ENCODE measurements at places on chromosomes 2 and 18. TPM values are rescaled to one million over a fixed set of nuclear protein-coding genes. Genes with fewer than 3 reads are reported as not detected.

Gene SPATA3
- total RNA-seq = not detected

GRCh38 chr2:158575051-158575635 lies 118.4 kb downstream of the PKP4 start:
- no peak overlapping the region for H3K27ac ChIP-seq
- peaks cover 14% of the 10 kb centered on the region for H3K4me1 ChIP-seq
- H3K27me3 ChIP-seq = no peaks in the 10 kb centered on the region
- no peak for DNase-seq
- H3K36me3 ChIP-seq = peaks cover 9% of the 10 kb centered on the region

Gene NDUFS1
- 178 TPM for total RNA-seq

Gene UGT1A8
- total RNA-seq = not detected

- no peak overlapping the region for H3K4me3 ChIP-seq
- peak; percentile 60 for DNase-seq
- H3K4me1 ChIP-seq = peaks cover 32% of the 10 kb centered on the region
- peaks cover 5% of the 10 kb centered on the region for H3K36me3 ChIP-seq
- H3K27ac ChIP-seq = peak overlapping the region; percentile 52
These were observed 21.0 kb upstream of the MCFD2 start for GRCh38 chr2:46936566-46936965.

DNA sequence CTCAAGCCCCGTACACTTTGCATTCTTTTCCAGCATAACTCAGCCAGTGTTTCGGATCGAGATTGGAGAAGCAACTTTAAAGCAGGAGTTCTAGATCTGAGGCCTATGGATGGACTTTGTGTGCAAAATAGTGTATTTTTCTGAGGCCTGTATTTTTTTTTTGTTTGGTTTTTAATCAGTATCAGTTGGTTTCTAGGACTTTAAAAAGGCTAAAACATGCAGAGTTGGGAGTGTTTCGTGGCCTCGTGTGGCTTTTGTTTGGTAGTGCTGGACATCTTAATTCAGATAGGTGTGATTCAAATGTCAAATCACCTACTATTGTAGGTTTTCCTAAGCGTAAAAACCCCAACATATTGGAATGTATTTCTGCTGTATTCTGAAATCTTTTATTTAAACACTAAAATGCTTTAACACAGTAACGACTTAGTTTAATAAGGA lies 282 bp upstream of the PUS10 start:
- H3K36me3 ChIP-seq = peaks cover 22% of the 10 kb centered on the region
- H3K4me1 ChIP-seq = no peaks in the 10 kb centered on the region
- peak overlapping the region; percentile 19 for H3K27ac ChIP-seq
- H3K27me3 ChIP-seq = no peaks in the 10 kb centered on the region

GRCh38 chr2:241219030-241219382 lies 30.5 kb downstream of the ANO7 start:
- peaks cover 23% of the 10 kb centered on the region for H3K36me3 ChIP-seq
- no peak for DNase-seq
- H3K4me3 ChIP-seq = peak overlapping the region; percentile 47
- no peak overlapping the region for H3K27ac ChIP-seq

- H3K27me3 ChIP-seq = no peaks in the 10 kb centered on the region
- no peak overlapping the region for H3K27ac ChIP-seq
- no peak overlapping the region for H3K4me3 ChIP-seq
- H3K4me1 ChIP-seq = no peaks in the 10 kb centered on the region
- DNase-seq = no peak
These were observed 158.7 kb upstream of the NCKAP5 start for GRCh38 chr2:133726973-133727372.

DNA sequence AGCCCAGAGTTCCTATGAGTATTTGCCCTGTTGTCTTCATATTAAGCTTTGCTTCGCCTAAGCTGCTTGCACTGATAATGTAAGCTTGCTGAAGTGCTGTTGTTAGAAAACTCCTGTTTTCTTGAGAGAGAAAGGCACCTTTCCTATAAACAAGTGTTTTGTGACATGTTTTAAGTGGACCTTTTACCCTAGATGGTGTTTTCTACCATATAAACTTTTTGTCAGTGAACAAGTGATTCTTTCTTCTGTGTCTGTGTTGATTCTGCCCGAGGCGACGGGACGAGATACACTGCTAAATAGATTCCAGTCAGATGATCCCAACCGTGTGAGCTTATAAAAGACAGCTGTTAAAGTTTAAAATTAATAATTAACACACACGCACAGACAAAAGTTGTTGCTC lies 24.1 kb downstream of the CABLES1 start:
- H3K4me3 ChIP-seq = no peak overlapping the region
- no peaks in the 10 kb centered on the region for H3K36me3 ChIP-seq

GRCh38 chr2:112085916-112086669 lies 31.0 kb downstream of the TMEM87B start:
- H3K27ac ChIP-seq = no peak overlapping the region
- H3K4me3 ChIP-seq = no peak overlapping the region
- H3K4me1 ChIP-seq = no peaks in the 10 kb centered on the region
- no peak for DNase-seq
- no peaks in the 10 kb centered on the region for H3K27me3 ChIP-seq

- peaks cover 32% of the 10 kb centered on the region for H3K4me1 ChIP-seq
- no peak overlapping the region for H3K27ac ChIP-seq
- H3K36me3 ChIP-seq = peaks cover 4% of the 10 kb centered on the region
- H3K4me3 ChIP-seq = peak overlapping the region; percentile 74
- no peak for DNase-seq
- no peaks in the 10 kb centered on the region for H3K27me3 ChIP-seq
These were observed 914 bp downstream of the STEAP3 start for GRCh38 chr2:119224391-119225104.

DNA sequence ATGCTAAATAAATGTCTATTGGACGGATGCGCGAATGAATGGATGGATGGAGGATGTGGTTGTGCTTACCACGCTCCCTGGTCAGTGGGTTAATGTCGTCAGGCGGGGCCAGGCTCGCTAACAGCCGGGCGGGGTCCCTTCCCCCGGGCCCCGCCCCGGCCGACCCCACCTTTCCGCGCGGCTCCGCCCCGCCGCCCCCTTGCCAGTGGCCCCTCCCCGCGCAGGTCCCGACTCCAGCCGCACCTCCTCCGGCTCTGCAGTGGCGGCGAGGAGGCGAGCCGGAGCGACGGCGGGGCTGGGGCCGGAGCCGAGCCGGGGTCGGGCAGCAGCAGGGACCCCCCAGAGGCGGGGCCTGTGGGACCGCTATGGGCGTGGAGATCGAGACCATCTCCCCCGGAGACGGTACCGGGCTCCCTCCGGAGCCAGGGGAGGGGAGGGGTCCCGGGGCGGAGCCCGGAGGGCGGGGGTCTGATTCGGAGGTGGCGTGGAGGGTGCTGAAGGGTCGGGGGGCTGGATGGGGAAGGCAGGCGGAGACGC lies at the start of gene FKBP1B:
Gene FKBP1B, plus strand, starts transcription at position 257 of the 537 bp plus-strand sequence. Its CDS starts 109 bp downstream, at position 366.
- H3K4me3 ChIP-seq = peak within 1 kb of the TSS; percentile 56
- H3K27ac ChIP-seq = no peak within 1 kb of the TSS
- no peaks in the 10 kb centered on the region for H3K27me3 ChIP-seq
- peaks cover 24% of the 10 kb centered on the region for H3K4me1 ChIP-seq
- no peaks in the 10 kb centered on the region for H3K36me3 ChIP-seq

DNA sequence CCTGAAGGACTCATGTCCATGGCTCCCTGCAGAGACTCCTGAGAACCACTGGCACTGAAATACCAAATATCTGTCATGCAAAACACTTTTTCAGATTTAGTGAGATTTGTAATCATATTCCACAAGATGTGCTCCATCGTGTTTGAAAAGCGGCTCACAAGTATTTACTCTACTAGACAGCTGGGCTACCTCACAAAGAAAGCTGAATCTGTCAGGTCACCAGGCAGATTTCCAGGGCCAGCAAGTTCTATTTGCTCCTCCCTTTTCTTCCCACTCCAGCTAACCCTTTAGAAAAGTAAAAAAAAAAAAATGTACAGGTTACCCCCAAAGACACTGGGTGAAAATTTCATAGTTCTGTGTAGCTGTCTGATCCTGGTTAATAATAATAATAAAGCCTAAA lies 22.9 kb downstream of the WIPF1 start:
- no peaks in the 10 kb centered on the region for H3K27me3 ChIP-seq
- no peak for DNase-seq
- H3K4me1 ChIP-seq = peaks cover 3% of the 10 kb centered on the region
- no peak overlapping the region for H3K4me3 ChIP-seq
- no peak overlapping the region for H3K27ac ChIP-seq

Gene EPAS1
- 13.1 TPM for total RNA-seq

DNA sequence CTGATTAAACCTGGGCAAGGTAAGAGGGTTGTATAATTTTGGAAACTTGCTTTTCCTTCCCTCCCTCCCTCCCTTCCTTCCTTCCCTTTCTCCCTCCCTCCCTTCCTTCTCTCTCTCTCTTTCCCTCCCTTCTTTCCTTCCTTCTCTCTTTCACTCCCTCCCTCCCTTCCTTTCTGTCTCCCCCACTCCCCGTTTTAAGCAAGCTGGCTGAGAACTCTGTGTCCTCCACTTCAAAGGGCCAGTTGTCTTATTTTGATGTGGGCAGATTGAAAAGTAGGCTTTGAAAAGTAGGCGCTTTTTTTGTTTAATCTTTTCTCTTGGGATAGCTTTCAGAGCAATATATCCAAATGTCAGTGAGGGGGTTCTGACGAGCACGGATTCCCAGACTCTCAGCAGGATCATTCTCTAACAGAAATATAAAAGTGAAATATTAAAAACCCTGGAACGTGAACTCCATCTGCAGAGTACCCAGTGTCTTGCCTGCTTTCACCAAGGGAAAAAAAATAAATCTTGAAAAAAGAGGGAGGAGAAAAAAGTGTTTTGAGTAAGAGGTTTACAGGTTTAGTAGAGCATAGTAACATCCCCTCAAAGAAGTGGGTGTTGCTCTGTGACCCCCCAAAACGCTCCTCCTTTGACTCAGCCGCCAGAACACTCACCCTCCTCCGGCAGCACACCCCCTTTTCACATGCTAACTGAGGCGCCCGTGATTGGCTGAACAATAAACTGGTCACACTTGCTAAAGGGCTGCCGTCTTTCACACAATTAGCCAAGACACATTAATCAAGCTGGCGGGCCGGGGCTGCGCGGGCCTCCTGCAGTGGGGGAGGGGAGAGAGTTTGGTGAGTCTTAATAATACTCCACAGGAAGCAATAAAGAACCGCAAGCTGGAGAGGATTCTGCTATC lies 52.2 kb downstream of the CDK15 start:
- H3K27ac ChIP-seq = no peak overlapping the region
- no peaks in the 10 kb centered on the region for H3K27me3 ChIP-seq
- H3K36me3 ChIP-seq = no peaks in the 10 kb centered on the region
- H3K4me1 ChIP-seq = peaks cover 52% of the 10 kb centered on the region
- DNase-seq = no peak

Gene CFAP65
- total RNA-seq = not detected

DNA sequence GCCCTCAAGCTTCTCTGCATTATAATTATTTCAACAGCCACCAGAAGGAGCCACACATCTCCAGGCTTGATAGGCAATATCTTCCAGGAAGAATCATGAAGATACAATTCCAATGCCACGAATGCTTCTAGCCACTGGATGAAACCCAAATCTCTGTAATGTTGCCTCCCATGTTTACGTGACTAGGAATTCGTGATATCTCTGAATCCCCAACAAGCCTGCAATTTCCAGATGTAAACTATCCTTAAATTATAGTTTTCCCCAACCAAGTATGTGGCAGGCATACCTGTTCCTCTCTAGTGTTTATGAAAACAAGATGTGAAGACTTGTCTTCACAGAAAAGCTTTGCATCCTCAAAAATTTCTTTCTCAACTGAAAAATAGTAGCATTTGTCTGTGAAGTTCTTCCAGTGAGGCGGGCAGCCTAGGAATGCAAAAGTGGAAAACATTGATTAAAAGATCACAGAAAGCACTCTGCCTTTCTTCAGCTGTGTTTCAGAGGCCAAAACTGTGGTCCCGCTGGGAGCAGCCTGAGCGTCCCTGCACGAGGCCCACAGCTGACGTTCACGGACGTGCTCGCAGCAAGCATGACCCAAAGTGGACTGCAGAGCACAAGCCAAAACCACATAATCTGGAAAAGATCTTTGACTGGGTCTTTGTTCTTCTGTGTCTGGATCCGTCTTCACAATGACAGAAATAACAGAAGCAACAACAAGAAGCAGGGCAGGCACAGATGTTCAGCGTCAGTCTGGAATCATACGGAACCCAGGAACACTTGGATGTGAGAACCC lies 65.1 kb upstream of the THOC1 start:
- no peak overlapping the region for H3K27ac ChIP-seq
- H3K4me3 ChIP-seq = no peak overlapping the region
- H3K4me1 ChIP-seq = no peaks in the 10 kb centered on the region
- no peak for DNase-seq
- H3K27me3 ChIP-seq = no peaks in the 10 kb centered on the region

- no peak overlapping the region for H3K4me3 ChIP-seq
- no peak for DNase-seq
These were observed 23.4 kb upstream of the GLI2 start for GRCh38 chr2:120712180-120712681.

- no peak for DNase-seq
- H3K36me3 ChIP-seq = no peaks in the 10 kb centered on the region
- H3K4me3 ChIP-seq = no peak overlapping the region
- H3K4me1 ChIP-seq = no peaks in the 10 kb centered on the region
- H3K27ac ChIP-seq = no peak overlapping the region
These were observed 50.0 kb downstream of the DPYSL5 start for GRCh38 chr2:26897807-26898479.

DNA sequence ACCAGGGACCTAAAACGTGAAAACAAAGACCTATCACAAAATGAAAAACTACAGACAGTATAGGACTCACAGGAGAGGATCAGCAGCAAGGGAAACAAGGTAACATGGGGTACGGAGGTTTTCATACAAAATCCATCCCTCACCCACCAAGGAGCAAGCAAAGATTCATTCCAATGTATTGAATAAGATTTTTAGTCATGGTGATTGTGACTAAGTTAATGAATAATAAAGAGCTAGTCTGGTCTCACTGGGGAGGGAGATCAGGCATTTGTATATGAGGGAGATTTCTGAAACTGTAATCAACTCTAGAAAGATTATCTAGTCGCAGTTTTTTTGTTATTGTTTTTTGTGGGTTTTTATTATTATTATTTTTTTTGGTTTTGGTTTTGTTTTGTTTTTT lies 336.5 kb upstream of the MMADHC start:
- no peaks in the 10 kb centered on the region for H3K27me3 ChIP-seq
- H3K27ac ChIP-seq = no peak overlapping the region
- no peak overlapping the region for H3K4me3 ChIP-seq
- DNase-seq = peak; percentile 26

Gene LRRTM4
- not detected for total RNA-seq

DNA sequence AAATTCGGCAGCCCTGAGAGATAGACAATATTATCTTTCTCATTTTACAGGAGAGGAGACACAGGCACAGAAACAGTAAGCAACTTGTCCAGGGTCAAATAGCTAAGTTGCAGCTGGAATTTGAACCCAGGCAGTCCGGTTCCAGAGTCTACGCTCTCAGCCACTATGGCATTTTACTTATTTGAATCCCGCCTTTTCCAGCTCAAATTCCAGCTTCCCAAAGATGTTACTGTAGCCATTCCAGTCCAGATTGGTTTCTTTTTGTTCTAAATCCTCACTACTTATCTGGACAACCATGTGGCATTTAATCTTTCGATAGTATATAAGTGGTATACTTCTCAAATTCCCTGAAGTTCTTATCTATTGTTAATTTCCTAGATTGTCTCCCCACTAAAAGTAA lies 125.7 kb downstream of the NBAS start:
- no peaks in the 10 kb centered on the region for H3K27me3 ChIP-seq
- H3K4me1 ChIP-seq = no peaks in the 10 kb centered on the region
- no peak overlapping the region for H3K4me3 ChIP-seq
